ENCODE measurements at places on chromosomes 16 and 17.

GRCh38 chr16:48542966-48543365 is 67.0 kb downstream of the N4BP1 start:
- no peak for DNase-seq

GRCh38 chr17:82240506-82241182 is 11.8 kb downstream of the SLC16A3 start:
- DNase-seq: no peak

DNA sequence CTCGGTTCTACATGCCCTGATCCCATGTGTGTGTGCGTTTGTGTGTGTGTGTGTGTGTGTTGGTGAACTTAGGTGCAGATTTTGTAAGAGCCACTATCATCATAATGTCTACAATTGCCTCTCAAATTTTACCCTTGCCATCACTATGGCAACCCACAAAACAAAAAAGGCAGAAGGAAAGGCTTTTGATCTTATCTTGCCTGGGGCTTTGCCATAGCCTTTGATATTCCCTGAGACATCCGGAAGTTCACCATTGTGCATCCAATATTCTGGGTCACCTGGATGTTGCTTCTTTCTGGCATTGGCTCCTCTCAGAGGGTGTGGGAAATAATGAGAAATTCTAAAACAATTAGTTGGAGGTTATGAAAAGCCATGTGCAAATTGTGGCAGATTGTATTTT is 114.7 kb downstream of the HAPSTR1 start:
- no peak for DNase-seq

DNA sequence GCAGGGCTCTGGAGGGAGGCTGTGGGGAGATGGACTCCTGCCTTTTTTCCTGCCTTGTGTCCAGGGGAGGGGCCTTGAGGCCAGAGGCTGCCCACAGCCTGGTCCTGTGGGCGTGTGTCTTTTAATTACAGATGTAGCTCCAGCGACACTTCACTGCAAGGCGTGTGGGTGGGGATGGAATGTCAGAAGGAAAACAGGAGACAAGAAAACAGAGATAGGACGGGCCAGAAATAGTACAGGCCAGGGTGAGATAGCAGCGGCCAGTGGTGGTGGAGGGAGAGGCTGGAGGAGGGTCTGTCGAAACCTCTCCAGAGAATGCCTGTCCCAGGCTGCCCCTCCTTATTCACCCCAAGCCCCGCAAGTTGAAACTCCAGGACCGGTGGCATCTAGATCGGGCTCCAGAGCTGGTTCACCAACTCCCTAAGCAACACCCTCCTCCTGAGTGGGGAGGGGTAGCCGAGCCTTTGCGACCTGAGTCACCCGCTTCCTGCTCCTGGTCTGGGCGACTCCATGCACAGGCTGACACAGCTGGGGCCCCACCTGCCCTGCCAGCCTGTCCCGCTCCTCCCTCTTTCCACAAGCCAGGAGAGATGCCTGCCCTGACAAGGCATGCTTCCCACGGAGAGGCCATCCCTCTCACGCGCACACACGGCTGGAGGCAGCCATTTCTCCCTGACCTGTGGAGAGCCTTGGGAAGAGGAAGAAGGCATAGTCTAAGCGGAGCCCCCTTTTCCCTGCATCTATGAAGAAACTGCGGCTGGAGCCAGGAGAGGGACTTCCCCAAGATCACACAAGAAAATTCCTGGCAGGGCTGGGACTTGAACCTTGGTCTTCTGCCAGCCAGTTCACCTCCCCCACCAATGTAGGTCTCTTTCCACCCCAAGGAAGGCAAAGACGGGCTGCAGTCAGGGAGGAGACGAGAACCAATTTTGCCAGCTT is 6.6 kb upstream of the JUP start:
- DNase-seq: no peak

DNA sequence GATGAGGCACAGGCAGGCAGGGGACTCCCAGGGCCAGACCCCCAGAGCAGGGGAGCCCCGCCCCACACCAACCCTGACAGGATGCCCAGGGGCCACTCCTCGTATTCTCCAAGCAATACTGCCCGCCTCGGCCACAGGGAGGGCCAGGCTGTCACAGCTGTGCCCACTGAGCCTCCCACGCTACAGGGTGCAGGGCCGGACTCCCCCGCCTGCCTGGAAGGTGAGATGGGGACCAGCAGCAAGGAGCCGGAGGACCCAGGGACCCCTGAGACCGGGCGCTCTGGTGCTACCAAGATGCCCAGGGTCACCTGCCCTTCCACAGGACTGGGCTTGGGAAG is 18.8 kb upstream of the ZFPM1 start:
- DNase-seq: no peak

DNA sequence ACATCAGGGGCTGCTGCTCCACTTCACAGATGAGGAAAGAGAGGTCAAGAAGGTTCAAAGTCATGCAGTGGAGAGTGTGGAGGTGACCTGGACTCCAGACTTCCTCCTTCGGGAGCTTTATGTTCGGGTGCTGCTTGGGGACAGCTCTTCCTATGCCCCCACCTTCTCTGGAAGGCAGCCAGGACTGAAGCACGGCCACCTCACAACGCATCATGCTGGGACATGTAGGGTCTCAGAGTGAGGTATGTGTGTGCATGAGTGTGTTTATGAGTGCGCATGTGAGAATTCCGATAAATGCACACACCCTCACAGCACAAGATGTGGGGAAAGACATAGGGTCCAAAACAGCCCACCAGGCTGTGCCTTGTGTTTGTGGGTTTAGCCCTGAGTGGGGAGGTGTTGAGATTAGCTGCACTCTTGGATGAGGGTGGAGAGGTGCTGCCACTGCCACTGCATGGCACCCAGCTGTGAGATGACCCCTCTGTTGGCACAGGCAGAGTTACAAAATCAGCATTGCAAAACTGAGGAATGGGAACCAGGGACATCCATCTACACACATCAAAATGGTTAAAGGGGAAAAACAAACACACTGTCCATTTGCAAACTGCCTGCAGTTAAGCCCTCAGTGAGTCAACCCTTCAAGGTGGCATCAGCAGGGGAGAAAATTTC is 367.4 kb downstream of the SEC14L1 start:
- no peak for DNase-seq

DNA sequence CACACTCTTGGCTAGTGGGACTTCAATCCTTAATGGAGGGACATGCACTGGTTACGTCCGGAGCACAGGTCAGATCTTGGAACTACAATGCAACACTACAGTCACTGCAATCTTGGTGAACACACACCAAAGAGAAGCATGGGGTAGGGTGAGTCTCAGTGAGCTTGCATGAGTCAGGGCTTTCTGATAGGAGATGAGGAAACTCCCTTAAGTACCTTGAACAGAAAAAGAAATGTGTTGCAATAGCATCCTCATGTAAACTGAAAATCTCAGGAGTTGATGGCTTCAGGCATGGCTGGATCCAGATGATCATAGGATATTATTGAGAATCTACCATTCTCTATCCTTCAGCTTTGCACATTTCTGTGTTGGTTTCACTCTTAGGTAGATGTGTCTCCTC is 54.1 kb downstream of the CES1 start:
- DNase-seq: no peak

DNA sequence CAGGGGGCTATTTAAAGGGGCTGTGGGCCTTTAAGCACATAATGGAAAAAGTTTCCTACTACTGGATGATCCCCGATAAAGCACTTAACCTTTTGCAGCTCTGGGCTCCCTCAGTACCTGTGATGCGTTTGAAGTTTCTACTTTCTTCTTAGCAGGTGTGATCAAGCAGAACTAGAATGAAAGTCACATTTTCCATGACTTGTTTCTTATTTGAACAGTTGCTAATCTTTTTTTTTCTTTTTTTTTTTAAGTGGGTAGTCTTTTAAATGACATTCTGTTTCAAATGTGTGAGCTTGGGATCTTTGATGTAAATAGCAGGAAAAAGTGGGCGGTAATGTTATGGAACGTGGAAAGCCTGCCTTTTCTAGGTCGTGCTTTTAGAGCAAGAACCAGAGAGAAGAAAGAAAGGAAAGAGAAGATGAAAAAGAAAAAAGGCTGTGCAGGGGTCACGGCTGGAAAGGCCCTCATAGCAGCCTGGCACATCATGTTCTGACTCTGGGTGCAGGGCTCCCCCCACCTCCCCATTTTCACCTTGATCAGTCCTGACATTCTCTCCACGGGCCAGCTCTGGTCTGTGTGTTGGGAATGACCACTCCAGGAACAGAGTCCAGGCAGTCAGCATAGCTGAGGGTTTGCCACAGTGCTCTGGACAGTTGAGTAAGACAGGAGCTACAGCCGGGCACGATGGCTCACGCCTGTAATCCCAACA is 150.6 kb downstream of the CLEC16A start:
- DNase-seq: no peak

DNA sequence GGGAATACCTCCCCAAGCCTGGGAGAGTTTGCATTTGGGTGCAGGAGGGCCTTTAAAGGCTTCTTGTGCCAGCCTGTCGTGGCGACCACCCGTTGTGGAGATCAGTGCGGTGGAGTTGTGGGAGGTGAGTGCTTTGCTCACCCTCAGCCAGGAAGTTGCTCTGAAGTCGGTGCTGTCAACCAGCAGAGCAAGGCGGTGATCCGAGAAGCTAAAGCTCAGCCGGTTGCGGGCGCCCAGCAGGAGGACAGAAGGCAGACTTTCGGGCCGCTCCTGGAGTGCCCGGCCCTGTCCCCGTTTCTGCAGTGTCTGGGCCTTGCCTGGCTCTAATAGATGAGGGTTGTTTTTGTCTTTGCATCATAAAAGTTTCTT is 1.4 kb downstream of the UBE2I start:
- no peak for DNase-seq

DNA sequence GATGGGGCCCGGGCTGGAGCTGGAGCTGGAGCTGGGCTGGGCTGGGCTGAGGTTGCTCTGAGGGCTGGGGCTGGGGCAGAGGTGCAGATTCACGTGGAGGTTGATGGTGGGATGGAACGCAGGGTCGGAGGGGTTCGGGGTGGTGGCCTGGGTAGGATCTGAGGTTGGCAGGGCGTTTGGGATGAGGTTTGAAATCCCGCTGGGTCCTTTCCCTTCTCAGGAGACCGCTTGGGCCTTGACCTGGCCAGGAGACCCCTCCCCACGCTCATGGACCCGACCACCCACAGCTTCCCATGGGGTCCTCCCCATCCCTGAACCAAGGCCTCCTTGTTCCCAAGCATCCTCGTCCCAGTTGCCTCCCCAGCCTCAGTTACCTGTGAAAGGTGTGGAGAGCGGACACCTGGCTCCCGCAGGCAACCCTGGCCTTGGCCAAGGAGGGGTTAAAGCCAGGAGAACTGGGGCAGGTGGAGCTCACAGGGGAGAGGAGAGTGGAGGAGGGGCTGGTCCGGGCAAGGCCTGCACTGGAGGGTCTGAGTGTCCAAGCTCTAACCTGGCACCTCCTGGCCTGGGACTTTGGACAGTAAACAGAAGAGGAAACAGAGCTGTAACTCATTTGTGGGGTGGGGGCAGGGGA is at the start of gene ASGR2:
Gene ASGR2 (minus strand): TSS at position 582 of the 634 bp plus-strand sequence. CDS start 582 bp downstream, outside the sequence.
- no peak for DNase-seq

DNA sequence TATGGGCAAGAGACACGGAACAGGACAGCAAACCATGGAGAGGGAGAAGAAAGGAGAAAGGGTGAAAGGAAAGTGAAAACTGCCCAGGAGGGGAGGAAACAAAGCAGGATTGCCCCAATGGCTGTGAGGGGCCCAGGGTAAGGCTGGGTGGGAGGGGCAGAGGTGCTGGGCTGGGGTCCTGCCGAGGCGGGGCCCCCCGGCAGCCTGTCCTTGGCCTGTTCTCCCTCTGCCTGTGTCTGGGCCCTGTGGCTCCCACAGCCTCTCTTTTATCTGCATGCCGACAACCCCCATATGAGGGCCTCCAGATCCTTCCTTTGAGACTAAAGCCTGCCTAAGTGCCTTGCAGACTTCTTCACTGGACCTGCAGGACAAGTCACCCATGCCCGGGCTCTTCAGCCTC is 15.5 kb downstream of the ZNHIT3 start:
- no peak for DNase-seq

- DNase-seq: no peak
Observed at GRCh38 chr16:88595101-88595500, 24.9 kb downstream of the ZC3H18 start.

DNA sequence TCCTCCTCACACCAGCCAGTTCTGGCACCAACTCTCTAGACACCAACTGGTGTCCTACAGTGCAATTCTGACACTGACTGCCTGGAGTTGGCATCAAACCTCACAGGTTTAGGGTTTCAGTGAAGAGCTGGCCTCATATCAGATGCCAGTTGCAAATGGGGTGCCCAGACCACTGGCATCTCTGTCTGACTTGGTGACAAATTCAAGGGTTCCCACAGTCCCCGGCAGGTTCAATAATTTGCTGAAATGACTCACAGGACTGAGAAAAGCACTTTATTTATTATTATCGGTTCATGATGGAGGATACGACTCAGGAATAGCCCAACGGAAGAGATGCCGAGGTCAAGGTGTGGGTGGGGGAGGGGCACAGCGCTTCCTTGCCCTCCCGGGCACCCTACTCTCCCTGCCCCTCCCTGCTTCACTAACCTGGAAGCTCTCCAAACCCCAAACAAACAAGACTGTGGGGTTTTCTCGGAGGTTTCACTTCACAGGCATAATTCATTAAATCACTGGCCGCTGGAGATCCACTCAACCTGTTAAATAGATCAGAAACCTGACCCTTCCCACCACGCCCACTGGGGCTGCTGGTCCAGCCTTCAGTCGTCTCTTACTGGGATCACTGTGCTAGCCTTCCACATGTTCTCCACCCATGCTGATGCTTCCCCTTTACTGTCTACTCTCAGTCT is 1.7 kb upstream of the NLRP1 start:
- DNase-seq: peak; percentile 25

GRCh38 chr17:73878923-73879322 is 234.7 kb upstream of the SDK2 start:
- DNase-seq: no peak

GRCh38 chr17:72565758-72566157 is 444.9 kb downstream of the SOX9 start:
- DNase-seq: no peak

DNA sequence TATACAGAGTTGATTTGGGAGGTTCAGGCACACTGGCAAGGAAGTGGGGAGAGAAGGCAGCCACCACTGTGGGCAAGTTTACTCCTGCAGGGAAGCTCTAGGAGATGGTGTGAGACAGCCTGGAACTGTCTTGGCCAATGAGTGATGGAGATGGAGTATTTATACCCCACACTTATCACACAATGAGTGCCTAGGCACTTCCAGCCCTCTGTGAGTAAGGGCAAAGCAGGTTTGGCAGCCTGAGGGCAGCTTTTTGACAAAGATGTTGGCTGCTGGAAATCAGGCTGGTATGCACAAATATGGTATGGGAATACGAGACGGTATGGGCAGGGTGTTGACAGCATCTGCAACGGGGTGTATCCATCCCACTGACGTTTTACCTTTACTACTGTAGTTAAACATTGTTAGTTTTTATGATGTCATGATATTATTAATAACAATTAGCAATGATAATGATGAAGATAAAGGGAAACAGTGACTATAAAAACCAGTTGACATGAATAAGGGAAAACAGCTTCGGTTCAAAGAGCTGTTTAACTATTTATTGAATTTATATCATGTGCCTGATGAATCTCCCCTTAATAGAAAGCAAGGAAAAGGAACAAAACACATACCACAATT is 149.9 kb downstream of the CDK5R1 start:
- DNase-seq: no peak

- DNase-seq: no peak
Observed at GRCh38 chr16:66420396-66420795, 6.7 kb upstream of the BEAN1 start.

- DNase-seq: no peak
Observed at GRCh38 chr17:15900871-15901270, 44.1 kb upstream of the ADORA2B start.

- no peak for DNase-seq
Observed at GRCh38 chr17:71067669-71068407, 898.5 kb downstream of the KCNJ2 start.

GRCh38 chr17:60134396-60135150 is 15.2 kb upstream of the CA4 start:
- peak; percentile 49 for DNase-seq
